ENCODE measurements at places on chromosomes 1 and 21.
A peak's percentile ranks its signal among the peaks of the same experiment; 100 is the strongest.

DNA sequence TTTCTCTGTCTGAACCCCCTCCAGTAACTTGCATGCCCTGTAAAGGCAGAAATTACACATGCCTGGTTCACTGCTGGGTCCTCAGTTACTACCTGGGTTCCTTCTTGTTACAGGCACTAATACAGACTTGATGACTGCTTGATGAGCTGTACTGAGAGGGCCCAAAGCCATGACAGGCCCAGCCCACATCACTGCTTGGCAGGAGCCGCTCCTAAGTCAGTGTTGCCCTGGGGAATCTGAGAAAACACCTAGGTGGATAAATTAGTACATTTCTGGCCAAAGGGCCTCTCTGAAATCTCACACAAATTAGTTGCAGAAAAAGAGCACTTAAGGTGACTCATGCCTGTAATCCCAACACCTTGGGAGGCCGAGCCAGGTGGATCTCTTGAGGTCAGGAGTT is 37.8 kb upstream of the IRF2BP2 start:
- no peak for DNase-seq

- DNase-seq = no peak
Observed at GRCh38 chr1:27478098-27478497, 11.9 kb downstream of the WASF2 start.

DNA sequence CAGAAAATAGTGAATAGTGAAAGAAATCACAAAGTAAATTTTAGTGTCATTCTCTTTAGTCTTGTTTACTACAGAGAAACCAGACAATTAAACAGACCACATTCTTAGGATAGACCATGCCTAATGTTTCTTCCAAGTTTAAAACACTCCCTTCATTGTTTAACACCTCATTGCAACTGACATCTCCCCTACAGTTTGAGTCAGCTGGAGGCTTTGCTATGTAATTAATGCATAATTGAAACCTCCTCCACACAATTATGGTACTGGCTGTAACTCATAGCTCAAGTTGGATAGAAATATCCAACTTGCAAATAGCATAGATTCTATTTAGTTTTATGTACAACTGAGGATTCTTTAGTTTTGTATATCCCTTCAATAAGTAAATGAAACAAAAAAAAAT is 35.2 kb upstream of the B3GALT2 start:
- DNase-seq = no peak

DNA sequence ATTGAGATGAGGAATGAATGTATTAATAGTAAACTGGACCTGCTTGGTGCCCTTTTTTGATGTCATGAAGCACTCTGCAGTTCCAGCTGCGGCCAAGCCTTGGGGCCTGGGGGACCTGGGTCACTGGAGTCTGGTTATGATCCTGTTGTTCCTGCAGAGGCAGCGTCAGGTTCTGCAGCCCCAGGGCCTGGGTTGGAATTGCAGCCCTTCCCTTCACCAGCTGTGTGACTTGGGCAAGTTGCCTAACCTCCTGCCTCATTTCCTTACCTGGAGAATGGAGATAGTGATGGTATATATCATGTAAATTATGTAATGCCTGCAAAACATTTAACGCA is 9.1 kb upstream of the ATP5PO start:
- DNase-seq = no peak

- no peak for DNase-seq
Observed at GRCh38 chr1:30449428-30450147, 273.8 kb downstream of the MATN1 start.

DNA sequence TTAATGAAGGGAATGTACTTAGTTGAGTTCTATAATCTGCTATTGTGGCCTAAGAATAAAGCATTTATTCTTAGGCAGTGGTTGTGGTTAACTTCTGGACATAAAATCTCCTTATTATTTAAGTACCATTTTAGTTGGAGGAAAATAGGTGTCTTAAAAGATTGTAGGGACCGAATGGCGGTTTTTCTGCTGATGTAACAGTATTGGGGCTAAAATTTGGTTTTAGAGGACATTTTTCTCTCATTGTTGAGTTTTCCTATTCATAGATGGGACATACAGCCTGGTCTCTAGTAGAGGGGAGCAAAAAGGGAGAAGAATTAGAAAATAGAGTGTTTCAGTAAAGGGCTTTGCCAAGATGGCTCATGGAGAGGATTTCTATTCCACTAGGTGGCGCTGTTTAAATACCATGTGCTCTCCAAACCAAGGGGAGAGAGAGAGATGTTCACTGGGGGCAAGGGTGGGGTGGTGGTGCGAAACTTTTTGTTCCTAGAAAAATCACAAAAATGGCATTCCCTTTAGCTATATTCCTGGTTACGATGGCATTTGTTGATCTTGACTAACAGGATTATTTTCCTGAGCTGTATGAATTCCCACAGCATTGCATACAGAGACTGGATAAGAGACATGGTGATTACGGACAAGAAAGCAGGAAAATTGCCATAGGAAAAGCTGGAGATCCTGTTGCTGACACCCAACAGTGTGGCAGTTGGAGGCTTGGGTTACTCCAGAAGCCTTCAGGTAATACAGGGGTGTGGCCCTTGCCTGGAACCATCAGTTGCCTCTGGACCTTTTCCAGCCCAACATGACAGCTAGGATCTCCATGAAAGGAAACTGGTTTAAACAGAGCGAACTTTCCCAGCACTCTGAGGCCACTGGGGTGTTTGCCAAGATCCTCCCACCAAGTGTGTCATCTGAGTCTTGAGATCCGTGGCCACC is 18.2 kb upstream of the FCGR2A start:
- peak; percentile 53 for DNase-seq

GRCh38 chr1:154490317-154490716 is 11.7 kb upstream of the TDRD10 start:
- DNase-seq = no peak

DNA sequence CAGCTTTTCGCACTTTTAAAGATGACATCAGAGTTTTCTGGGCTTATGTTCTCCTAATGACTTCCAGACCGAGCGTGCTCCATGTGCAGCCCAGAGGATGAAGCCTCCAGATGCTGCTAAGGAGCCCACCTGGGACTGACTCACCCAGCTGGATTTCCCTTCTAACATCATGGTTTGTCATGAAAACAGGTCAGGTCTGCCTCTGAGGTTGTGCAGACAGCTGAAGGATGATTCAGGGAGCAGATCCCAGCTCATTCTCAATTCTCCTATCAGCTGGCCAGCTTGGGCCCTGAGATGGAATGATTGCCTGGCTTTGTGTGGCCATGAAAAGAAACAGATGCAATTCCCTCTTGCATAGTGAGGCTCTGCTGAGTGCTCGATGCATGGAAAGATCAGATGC is 123.9 kb upstream of the DUSP10 start:
- no peak for DNase-seq

GRCh38 chr1:22229379-22229778 is 86.5 kb upstream of the WNT4 start:
- DNase-seq = no peak

DNA sequence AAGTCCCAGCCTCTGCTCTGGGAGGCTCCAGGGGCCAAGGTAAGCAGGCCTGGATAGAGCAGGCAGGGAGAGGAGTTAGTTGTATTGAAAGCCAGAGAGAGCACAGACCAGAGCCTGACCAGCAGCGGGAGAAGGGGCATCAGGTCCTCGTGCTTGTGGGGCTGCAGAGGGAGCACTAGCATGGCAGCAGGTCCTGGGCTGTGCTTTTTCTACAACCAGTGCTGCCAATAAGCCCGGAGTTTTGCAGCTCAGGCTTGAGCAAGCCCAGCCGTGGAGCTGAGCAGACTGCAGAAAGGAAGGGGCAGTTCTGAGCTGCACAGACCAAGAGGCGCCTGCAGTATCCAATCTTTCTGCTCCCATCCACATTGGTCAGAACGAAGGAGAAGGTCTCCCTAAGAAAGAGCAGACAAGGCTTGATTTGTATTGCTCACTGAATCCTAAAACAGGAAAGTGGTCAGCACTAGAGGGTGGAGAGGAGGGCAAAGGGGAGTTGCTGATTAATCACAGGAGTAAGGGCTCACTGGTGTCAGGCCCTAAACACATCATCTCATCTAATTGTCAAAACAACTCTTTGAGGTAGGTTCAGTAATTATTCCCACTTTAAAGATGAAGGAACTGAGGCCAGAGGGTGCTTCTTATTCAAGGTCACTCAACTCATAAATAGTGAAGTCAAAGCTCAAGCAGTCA is 2.7 kb downstream of the DENND2D start:
- DNase-seq = no peak

DNA sequence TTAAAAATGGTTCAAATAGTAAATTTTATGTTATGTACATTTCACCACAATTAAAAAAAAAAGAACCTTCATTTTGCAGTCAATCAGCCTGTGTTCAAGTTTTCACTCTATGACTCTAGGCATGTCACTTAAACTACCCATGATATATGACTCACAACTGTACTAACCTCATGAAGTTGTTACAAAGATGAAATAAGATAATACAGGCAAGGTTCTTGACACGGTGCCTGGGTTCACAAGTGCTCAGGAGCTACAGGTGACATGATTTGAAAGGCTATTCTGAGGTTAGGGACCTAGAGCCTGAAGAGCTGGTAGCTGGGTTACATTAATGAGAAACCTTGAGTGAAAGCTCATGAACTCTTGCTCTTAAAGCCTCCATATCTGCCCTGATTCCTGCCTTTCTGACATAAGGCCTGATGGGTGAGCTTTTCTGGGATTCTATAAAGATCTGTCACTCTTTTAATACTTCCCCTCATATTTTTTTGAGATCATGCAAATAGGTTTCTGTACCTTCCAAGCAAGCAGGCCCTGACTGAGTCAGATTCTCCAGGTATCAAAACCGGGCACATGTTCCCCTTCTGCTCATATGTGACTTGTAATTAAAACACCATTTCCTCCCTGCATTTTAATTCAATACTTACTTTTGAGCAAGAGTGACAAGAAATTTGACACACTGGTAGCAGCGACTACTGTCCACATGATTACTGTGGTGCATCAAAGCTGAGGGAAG is 34.0 kb downstream of the PCSK9 start:
- no peak for DNase-seq
